ENCODE measurements at places on chromosomes 6 and 20.

- DNase-seq: no peak
Observed at GRCh38 chr6:41374618-41375590, 39.5 kb downstream of the NCR2 start.

- DNase-seq: no peak
Observed at GRCh38 chr6:40371621-40372020, 215.5 kb downstream of the LRFN2 start.

DNA sequence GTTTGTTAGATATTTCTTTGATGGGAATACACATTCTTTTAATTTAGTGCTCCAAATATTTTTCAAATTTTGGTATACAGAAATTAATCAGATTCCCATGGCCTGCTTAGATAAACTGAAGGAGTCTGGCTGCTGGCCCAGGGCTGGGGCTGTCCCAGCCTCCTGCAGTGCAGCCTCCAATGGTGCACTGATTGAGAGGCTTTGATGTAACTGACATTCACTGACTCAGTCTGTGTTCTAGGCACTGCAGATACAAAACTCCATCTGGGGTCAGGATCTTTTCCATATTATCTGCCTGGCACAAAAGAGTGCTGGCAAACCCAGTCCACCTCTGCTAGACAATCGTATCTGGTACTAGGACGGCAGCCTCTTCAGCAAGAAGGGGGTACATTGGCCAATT lies 64.8 kb downstream of the GRIK2 start:
- DNase-seq: no peak

GRCh38 chr6:156791320-156791850 lies 14.2 kb downstream of the ARID1B start:
- DNase-seq: peak; percentile 35

DNA sequence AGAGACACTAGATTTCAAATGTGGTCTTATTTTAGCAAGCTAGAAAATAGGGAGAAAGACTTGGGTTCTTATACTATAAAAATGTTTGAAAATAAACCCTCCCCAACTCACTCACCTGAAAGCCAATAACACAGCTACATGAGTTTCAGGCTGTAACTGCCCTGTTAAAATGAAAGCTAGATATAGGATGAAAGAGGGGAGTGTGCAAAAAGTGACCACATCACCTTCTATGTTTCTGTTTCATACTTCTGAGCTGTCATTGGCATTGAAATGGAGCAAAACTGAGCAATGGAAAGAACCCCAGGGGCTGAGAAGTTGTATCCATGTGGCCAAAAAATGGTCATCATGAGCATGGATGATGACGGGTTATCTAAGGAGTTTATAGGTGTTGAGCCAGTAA lies 148.1 kb upstream of the TENT5A start:
- no peak for DNase-seq

GRCh38 chr20:25503936-25504335 lies 81.4 kb downstream of the NINL start:
- DNase-seq: no peak

GRCh38 chr20:15836634-15837033 lies 736.6 kb downstream of the KIF16B start:
- DNase-seq: no peak

- no peak for DNase-seq
Observed at GRCh38 chr6:158313989-158314388, 1.7 kb downstream of the TULP4 start.

DNA sequence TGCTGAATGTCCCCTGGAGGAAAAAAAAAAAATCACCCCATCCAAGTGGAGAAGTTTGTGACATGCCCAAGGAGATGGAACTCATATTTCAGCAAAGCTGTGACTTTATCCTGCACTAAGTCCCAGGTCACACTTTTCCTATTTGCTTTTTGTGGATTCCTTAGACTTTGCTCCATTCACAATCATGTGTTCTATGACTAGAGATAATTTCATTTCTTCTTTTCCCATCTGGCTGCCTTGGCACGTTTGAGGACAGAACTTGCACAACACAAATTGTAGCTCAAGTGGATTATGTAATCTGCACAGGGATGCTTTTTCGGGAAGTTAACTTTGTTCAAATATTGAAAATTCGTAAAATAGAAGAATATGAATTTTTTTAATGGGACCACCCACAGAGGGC lies 100.7 kb upstream of the PTPN1 start:
- DNase-seq: no peak

- no peak for DNase-seq
Observed at GRCh38 chr20:5751856-5752255, 1.7 kb downstream of the SHLD1 start.

GRCh38 chr6:168411130-168411529 lies 29.9 kb upstream of the SMOC2 start:
- DNase-seq: no peak

DNA sequence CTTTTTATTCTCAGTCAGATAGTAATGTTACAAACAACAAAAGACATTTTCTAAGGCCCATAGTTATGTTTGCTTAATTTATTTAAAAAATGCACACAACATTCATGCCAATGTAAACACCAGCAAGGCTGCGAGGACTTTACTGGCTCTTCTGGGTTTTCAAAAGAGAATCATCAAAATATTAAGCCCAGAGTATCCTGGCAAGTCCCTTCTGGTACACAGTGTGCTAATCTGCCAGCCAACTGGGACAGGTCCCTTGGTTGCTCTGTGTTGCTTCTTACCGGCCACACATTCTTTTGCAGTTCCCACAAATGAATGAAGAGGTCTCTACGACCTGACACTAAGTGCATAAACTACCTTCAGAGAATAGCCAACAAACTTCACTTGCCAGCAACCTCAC lies 42.6 kb upstream of the SPDEF start:
- no peak for DNase-seq

All from iPS DF 19.7 (cell line).